CD4-positive, alpha-beta T cell treated with Interleukin-12 subunit alpha and Interleukin-12 subunit beta, for 1 hour (primary cell): ENCODE measurements at places on chromosomes 2 and 18.
A peak's percentile ranks its signal among the peaks of the same experiment; 100 is the strongest.

DNA sequence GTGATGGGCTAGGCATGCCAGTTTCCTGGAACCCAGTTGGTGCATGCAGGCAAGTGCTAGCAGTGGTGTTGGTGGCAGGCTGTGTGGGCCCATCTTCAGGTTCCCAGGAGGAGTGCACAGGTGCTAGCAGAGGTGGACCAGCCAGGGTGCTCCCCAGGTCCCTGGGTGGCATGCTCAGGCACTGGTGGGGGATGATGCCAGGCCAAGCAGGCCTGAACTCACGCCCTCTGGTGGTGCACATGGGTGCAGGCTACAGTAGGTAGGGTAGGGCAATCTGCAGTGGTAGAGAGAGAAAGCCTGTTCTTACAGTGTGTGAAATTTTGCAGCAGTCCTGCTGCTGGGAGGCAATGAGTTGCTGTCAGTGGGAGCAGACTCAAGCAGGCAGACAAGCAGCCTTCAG, 1651.8 kb downstream of the DPP10 start:
- DNase-seq, result no peak

- DNase-seq, result no peak
These were observed 264.3 kb upstream of the RASGRP3 start for GRCh38 chr2:33212151-33212550.

DNA sequence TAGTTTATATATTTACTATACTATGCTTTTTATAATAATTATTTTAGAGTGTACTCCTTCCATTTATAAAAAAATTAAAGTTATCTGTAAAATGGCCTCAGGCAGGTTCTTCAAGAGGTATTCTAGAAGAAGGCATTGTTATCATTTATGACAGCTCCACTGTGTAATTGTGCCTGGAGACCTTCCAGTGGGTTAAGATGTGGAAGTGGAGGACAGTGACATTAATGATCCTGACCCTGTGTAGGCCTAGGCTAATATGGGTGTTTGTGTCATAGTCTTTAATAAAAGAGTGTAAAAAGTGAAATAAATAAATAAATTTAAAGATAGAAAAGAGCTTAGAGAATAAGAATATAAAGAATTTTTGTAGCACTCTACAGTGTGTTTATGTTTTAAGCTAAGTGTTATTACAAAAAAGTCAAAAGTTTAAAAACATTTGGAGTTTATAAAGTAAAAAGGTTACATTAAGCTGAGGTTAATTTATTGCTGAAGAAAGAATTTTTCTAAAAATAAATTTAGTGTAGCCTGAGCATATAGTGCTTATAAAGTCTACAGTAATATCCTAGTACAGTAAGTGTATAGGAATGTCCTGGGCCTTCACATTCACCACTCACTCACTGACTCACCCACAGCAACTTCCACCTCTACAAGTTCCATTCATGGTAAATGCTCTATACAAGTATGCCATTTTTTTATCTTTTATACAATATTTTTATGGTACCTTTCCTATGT, 190.0 kb upstream of the SESTD1 start:
- DNase-seq, result no peak

- no peak for DNase-seq
These were observed 367.5 kb downstream of the DSC3 start for GRCh38 chr18:30675072-30675471.

DNA sequence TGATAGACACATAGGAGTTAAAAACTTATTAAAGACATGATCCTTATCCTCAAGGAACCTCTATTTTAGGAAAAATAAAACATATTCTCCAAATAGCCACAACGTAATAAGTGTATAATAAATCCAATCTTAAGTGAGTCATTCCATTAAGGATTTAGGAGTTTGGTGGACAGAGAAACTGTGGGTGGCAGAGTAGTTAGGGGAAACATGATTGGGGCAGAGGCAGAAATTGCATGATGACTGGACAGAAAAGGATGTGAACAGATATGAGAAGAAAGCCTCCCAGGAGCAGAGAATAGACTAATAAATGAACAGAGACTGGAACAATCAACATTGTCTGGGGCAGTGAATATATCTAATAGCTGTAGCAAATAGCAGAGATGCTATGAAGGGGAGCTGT, 48.1 kb upstream of the SIGLEC15 start:
- DNase-seq, result no peak

DNA sequence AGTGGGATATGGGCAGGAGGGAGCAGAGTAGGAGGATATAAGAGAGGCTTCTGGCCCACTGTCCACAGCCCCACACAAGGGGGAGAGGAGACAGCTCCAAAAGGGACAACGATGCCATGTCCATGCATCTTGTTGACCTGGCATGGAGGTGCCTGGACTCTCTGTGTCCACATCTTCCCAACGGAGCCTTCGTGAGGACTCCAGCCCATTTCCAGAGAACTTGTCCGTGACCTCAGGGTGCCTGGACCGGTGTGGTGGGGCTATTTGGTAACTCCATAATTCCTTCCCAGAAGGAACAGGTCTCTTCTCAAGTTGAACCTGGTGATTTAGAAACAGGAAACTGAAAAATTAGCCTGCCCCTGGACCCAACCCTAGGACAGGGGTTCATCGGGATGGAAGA, 133.9 kb downstream of the CYP26B1 start:
- no peak for DNase-seq

DNA sequence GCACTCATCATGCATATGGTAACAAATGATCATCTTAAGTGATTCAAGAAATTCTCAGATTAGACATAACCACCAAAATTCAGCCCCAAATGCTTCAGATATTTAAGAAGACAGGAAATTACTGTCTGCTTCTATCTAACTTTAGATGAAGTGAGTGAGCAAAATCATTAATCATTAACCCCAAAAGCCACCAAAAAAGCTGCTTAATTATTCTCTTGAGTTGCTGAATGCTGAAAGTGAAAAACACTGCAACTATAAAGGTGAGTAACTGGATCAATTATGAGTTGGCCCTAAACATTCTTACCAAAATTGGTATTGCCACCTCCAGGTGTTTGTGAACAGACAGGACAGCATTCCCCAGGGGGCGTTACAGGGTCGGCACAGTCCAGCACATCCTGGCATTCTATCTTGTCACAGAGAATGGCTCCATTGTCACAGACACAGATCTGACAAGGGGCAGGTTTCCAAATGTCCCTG, 69.6 kb downstream of the COL5A2 start:
- DNase-seq, result no peak

DNA sequence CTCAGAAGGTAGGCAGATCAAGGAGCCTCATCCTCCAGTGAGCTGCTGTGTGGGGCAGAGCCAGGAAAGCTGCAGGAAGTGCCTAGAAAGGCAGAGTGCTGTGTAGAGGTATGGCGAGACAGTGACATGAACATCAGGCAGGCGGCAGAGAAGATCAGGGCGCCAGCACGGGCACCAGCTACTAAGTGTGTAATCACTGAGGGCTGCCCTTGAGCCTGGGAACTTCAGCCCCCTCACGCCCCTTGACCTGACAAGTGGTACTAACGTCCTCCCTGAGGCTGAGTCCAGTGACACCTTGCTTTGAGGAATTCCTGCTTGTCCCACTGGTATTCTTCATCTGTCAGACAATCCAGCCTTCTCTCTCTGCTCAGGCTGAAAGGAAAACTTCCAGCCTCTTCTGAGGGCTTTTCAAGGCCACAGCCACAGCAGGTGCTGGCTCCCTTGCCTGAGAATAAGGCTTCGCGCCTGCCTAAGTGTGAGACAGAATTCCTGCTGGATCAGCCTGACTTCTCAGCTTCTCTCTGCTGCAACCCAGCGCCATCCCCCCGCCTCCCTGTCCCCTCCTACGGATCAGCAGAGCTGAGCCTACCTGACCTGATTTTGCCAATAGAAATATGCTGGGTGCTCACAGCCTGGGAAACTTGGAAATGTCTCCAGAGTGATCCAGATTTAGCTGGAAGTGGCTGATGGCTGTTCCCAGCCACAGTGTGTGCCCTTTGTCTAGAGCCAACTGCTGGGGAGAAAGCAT, 148.0 kb downstream of the SMAD7 start:
- DNase-seq, result no peak

- DNase-seq, result no peak
These were observed 75.6 kb downstream of the MAPRE2 start for GRCh38 chr18:35116784-35117318.

GRCh38 chr2:165371356-165371755, 98.1 kb upstream of the CSRNP3 start:
- no peak for DNase-seq

DNA sequence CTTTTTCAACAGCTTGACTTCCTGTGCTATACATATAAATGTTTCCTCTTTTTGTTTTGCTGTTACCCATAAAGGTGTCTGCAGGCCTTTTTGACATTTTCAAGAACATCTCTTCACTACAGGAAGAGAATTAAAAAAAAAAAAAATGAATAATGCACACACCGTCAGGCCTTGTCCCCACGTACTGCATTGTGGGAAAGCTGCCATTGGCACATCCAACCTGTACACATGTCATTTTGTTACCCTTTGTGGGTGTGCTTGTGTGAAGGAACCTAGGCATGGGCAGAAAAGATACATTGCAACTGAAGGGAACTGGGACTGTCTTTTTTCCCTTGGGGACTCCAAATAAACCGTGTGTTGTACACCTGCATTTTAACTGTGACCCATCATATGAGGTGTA, 16.8 kb upstream of the TMEM37 start:
- no peak for DNase-seq

GRCh38 chr2:151904021-151904420, 75.8 kb upstream of the ARL5A start:
- DNase-seq, result no peak

DNA sequence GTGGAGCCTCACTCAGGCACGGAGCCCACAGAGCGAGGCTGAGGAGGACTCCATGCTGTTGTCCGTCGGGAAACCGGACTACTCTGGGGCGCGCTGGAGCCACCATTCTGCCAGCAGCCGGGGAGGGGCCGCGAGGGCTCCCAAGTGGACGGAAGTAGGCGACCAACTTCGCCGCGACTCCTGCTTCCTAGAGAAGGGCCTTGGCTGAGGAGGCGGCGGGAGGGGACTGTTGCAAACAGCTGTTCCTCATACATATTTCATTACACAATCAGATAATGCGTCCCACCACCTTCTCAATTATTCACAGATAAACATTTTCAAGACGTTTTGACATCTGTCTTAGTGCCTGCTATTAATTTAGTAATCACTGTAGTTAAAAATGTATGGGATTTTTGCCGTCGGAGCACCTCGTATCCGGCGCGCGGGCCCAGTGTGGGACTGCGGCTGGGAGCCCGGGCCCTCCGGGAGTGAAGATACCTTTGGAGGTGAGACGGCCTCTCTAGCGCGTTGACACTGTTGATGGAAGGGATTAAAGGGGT, 11.7 kb upstream of the SIX3 start:
- no peak for DNase-seq

- no peak for DNase-seq
These were observed 36.4 kb upstream of the TOGARAM2 start for GRCh38 chr2:28944535-28945248.

- DNase-seq, result no peak
These were observed 37.6 kb downstream of the LMAN2L start for GRCh38 chr2:96702098-96702785.

DNA sequence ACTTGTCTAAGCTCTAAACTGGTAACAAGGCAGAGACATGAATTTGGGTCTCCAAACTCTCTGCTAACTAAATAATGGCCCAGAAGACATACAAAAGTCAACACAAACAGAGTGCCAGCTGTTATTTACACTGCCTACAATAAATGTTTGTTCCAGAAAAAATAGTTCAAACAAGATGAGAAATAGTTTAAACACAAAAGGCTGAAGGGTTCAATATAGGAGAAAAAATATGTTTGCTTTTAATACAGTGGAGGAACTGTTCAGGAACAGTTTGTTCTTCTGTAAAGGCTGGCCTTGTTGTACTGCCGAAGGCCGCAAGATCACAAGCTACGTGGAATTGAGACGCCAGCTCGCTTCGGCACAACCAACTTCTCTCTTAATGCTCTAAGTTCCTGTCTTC, 74.6 kb downstream of the AFF3 start:
- DNase-seq, result no peak

DNA sequence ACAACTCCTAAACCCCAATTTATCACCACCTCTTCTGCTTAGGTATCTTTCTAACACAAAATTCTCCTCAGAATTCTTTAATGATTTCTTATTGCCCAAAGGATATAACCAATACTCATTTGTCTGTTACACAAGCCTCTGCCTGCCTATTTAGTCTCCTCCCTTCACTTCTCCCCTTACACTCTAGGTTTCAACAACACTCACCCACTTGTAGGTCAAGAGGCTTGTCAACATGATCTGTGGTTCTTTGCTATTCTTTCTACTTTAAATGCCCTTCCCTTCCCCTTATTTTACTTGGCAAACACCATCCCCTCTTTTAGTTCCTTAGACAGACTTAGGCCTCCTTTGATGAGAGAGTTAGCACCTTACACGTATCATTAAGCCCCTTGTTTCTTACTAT, 69.0 kb upstream of the C2orf15 start:
- no peak for DNase-seq

- no peak for DNase-seq
These were observed 224.0 kb downstream of the AFF3 start for GRCh38 chr2:99918389-99918788.

GRCh38 chr2:236446521-236446920, 123.1 kb upstream of the ACKR3 start:
- DNase-seq, result no peak

DNA sequence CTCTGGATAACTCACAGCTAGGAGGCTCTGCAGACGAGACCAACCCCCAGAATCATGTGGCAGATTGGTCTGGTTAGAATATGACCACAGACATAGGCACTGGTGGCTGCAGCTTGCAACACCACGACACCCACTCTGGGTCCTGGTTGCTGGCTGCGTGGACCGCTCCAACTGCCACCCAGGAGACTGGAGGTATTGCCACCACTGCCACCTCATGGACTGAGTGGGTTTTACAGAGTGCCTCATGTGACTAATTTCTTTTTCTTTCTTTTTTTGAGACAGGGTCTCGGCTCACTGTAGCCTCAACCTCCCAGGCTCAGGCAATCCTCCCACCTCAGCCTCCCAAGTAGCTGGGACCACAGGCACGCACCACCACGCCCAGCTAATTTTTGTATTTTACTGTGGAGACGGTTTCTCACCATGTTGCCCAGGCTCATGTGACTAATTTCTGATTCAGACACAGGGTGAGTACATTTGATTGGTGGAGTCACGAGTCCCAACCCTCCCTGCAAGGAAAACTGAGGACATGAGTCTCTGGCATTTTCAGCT, 29.9 kb upstream of the NT5DC4 start:
- DNase-seq, result peak; percentile 76

DNA sequence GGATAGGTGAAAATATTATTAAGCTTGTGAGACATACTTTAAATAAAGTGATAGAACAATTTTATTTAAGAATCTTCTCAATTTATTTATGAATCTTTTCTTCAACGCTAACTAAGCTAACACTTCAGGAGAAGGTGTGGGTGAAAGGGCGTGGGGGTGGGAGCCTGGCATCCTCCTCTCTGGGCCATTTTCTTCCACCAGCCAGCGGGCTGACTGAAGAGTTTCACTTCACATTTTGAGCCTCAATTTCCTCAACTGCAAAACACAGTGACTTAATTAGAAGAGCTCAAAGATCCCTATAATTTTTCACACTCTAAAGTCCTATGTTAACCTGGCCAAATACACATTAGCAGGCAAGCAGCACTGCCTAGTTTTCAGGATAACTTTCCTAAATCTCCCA, 94.8 kb downstream of the FTCDNL1 start:
- no peak for DNase-seq

GRCh38 chr18:35513181-35513936, 15.6 kb upstream of the INO80C start:
- DNase-seq, result no peak
